ENCODE measurements at places on chromosomes 13 and 19.

GRCh38 chr13:27997904-27998522 lies 9.5 kb upstream of the URAD start:
- DNase-seq = no peak

- DNase-seq = no peak
Observed at GRCh38 chr19:32165750-32166149, 179.7 kb upstream of the ZNF507 start.

GRCh38 chr13:110228936-110229904 lies 77.7 kb downstream of the COL4A1 start:
- DNase-seq = no peak

DNA sequence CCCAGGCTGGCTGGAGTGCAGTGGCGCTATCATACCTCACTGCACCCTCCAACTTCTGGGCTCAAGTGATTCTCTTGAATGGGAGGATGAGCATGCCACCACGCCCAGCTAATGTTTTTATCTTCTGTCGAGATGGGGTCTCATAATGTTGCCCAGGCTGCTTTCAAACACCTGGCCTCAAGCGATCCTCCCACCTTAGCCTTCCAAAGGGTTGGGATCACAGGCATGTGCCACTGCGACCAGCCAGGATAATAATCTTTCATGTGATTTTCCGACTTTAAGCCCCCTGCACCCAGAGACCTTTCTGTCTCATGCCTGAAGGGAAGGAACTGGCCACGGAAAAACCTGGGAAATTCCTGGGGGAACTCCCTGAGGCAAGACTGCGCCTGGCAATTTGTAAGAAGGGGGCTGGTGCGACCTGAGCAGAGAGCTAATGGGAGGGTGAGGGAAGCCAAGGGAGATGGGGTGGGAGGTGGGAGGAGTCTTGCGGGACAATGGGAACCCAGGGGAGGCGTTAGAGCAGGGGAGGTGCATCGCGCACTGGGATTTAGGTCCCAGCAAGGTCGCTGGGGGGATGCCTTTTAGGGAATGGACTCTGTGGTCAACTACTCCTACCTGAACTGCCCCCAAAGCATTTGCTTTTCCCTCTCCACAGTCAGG lies 1.2 kb upstream of the CCDC124 start:
- DNase-seq = no peak

- no peak for DNase-seq
Observed at GRCh38 chr13:48891586-48891985, 84.1 kb upstream of the FNDC3A start.

GRCh38 chr13:110136660-110137585 lies 170.0 kb downstream of the COL4A1 start:
- DNase-seq = no peak

DNA sequence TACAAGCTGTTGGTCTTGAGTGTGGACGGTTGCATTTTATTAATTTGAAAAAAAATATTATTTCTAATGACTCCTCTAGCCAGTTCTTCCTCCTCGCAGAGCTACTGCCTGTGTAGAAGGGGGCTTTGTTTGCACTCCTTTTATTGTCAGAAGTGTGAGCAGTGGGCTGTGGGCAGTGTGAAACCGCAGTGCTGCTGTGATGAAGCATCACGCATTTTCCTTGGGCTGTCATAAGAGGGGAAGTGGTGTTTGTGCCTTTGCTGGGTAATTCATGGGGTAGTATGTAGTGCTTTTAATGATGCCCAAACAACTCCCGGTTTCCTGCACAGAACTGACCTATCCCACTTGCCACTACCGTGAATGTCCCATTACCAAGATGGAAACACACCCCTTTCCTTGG lies 357.3 kb downstream of the ZNF536 start:
- no peak for DNase-seq

DNA sequence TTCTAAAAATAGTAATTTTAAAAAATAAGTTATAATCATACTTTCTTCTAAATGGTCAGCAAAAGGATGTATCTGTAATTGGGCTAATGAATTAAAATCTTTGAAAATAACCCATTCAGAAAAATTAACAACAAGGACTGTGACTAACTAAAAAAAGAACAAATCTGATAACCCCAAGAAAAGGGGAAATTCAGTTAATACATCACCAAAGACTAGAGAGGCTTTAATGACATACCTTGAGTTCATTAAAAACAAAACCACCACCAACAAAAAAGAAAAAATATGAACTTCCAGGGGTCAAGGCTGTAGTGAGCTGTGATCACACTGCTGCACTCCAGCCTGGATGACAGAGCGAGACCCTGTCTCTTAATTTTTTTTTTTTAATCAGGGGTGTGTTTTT lies 121.8 kb downstream of the TBC1D4 start:
- no peak for DNase-seq

- peak; percentile 46 for DNase-seq
Observed at GRCh38 chr19:46766569-46767317, 20.5 kb upstream of the STRN4 start.

GRCh38 chr13:82571653-82572052 lies 1310.6 kb downstream of the SLITRK1 start:
- no peak for DNase-seq

GRCh38 chr13:27528908-27529307 lies 78.5 kb upstream of the MTIF3 start:
- no peak for DNase-seq

DNA sequence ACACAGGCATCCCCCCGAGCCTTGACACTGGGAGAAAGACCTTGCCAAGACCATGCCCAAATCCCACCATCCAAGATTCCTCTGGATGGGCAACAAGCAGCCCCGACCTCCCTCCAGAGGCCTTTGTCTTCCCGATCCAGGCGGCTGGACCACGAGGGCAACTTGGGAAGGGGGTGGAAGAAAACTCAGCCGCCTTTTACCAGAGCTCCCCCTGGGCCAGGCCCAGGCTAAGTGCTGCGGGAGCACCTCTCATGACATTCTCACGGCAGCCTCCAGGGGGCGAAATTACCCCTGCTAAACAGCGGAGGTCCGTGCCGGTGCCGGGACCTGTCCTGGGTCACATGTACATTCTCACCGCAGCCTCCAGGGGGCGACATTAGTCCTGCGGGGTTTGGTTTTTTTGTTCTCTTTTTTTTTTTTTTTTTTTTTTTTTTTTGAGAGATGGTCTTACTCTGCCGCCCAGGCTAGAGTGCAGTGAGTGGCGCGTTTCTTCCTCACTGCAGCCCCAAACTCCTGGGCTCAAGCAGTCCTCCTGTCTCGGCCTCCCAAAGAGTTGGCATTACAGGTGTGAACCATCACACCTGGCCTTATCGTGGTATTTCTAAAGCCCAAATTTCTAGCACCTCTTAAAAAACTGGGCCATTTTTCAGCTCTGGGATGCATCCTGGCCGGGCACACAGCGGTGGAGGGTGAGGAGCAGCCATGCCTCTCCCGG lies 2.1 kb upstream of the RSPH6A start:
- DNase-seq = peak; percentile 97

DNA sequence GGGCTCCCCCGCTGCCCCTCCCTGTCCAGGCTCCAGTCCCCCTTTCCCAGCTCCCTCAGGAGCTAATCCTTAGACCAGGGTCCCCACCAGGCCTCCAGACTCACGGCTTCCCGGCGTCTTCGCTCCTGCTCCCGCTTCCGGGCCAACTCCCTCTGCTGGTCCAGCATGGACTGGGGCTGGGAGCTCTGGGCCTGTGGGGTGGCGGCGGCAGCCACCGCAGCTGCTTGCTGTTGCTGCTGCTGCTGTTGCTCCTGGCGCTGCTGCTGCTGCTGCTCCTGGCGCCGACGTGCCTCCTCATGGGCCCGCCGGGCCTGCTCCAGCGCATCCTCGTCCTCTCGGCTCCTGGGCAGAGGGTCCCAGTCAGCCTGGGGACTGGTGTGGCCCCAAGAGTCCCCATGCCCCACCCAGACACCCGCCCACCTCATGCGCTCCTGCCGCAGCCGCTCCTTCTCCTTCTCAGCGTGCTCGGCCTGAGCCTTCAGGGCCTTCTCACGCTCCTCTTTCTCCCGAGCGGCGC lies 6.4 kb upstream of the EPHX3 start:
- DNase-seq = no peak

DNA sequence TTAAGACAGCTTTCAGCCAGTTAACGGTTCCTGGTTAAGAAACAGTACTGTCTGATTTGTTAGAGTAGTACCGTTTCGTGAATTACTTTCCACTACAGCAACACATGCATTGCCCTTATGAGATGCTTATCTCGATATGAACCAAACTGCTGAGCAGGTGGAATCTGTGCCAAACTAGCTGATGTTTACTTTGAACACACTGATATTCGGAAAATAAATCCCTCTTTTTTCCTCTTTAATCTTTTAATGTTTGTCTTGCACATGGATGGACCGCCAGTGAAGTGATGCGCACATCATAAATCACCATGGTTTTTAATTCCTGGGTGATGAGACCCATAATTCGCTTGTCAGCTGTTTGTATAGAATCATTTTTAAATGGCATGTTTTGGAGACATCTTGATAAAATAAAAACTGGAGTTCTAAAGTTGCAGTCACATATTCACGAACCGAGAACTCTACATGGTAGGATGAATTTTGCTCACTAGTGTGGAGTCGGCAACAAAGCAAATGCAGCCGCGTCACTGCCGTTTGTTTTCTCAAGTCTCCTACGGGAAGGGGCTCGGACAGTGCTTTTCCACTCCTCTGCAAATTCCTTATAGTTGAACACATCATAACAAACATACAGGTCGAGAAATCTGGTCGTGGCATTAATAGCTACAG lies 1.1 kb downstream of the GJA3 start:
- no peak for DNase-seq

GRCh38 chr13:34721631-34722595 lies 220.2 kb upstream of the NBEA start:
- no peak for DNase-seq

DNA sequence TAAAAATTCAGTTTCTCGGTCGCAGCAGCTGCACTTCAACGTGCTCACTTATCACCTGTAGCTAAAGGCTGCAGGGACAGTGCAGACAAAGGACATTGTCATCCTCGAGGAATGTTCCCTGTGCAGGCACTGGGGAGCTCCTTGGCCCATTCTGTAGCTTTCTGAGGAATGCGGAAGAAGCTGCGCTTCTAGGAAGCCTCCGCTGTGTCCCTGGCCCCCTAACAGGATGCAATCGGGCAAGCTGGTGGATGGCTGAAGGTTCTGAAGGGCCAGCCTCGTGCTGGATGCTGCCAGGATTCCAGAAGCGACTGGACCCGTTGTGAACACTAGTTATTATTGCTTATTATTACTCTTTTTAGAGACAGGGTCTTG lies 8.1 kb downstream of the ANO8 start:
- no peak for DNase-seq

DNA sequence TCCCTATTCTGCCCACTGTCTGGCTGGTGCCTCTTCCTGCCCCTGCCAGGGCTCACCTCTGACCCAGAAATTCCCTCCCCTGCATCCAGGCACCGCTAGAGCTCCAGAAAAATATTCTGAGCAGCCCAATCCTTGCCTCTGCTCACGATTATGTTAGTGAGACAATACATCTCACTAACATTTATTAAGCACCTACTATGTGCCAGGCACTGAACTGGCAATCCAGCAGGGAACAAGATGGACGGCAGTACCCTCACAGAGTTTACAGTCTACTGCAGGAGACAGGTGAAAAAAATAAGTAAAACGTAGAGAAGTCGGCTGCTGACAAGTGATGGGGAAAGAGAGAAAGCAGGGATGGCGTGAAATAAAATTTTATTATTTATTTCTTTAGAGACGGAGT lies 5.5 kb downstream of the TINCR start:
- no peak for DNase-seq

DNA sequence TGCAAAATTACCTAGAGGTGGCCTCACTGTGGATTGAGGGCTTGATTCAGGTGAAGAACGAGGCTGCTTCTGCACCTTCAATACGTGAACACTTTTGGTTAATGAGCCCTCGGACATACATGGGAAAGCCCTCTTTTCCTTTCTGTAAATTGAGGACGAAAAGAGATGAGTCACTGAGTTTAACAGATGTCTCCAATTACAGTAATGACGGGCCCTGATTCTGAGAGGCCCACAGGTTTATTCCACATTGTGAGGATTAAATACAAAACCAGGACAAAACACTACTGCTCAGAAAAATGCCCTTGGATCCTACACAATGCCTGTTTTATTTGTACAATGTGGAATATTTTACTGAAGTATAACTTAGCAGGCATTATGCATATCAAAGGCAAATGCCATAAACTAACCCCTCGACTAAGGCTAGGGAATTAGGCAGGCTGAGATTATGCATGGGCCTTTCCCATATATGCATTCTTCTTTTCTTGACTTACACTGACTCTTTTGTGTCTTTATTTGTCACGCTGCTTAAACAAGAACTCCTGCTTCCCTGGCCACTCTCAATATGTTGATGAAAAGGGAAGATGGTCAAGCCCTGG lies 819.9 kb downstream of the OLFM4 start:
- DNase-seq = no peak

DNA sequence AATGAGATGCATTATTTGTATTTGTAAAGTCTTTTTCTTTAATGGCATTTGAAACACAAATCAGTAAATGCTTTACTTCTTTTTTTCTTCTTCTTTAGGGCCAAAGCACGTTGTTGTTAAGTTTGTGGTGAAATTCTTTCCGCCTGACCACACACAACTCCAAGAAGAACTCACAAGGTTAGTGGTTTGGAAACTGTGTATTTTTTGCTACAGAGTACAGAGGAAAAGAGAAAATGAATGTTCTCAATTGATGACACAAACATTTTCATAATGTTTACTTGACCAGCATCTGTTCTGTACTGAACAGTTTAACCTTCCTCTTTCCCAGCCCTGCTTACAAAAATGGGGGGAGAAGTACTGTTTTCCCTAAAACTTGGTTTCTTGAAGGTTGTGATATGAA lies 190.9 kb upstream of the RNF113B start:
- DNase-seq = no peak

- no peak for DNase-seq
Observed at GRCh38 chr19:43560687-43561086, 14.6 kb downstream of the XRCC1 start.

DNA sequence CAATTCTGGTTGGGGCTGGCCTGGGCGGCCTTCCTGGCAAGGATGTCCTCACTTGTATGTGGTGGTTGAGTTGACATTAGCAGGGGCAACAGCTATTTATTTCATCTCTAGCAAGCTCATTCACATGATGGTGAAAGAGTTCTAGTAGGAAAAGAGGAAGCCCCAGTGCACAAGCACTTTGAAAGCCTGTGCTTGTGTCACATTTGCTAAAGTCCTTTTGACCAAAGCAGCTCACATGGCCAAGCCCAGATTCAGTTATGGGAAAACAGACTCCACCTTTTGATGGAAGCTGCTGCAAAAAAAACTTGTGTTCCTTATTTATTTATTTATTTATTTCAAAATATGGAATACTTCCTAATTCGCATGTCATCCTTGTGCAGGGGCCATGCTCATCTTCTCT lies 17.2 kb downstream of the GTF2F2 start:
- DNase-seq = no peak

- DNase-seq = no peak
Observed at GRCh38 chr13:95251641-95252040, 49.6 kb downstream of the ABCC4 start.
